ENCODE measurements at places on chromosomes 11 and 22.

DNA sequence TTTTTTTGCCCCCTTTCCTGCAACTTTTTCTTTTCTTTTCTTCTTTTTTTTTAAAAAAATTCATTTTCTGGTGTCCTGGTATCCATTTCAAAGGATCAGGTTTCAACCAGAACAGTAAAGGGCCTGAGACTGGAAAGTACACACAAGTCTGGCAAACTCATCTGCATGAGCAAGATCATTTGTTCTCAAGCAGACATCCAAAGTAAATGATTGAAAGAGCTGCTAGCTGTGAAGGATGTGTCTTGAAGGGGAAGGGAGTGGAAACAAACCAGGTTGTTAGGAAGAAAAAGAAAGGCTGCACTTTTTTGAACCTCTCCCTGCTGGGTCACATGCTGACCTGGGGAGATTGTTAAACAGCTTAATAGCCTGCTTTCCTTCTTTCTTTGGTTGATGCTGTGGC, 5.3 kb downstream of the YAP1 start:
- no peak for DNase-seq

GRCh38 chr11:75248924-75249256, 8.3 kb downstream of the TPBGL start:
- DNase-seq = no peak

DNA sequence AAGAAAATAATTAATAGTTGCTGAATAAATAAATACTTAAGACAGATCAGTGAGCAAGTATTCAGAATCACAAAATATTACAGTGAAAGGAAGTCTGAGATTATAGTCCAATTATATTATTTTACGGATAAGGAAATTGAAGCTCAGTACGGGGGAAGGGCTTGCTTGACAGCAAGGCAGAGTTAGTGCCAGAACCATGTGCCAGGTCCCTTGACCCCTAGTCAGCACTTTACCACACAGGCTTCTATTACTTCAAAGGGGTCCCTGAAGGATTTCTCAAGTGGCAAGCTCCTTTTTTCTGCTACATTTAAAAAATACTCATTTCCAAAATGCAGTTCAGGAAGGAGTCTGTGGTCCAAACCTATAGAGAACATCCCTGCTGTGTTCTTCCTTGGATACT, 85.3 kb downstream of the CLPB start:
- no peak for DNase-seq

GRCh38 chr22:28379951-28380350, 299.7 kb downstream of the TTC28 start:
- no peak for DNase-seq

DNA sequence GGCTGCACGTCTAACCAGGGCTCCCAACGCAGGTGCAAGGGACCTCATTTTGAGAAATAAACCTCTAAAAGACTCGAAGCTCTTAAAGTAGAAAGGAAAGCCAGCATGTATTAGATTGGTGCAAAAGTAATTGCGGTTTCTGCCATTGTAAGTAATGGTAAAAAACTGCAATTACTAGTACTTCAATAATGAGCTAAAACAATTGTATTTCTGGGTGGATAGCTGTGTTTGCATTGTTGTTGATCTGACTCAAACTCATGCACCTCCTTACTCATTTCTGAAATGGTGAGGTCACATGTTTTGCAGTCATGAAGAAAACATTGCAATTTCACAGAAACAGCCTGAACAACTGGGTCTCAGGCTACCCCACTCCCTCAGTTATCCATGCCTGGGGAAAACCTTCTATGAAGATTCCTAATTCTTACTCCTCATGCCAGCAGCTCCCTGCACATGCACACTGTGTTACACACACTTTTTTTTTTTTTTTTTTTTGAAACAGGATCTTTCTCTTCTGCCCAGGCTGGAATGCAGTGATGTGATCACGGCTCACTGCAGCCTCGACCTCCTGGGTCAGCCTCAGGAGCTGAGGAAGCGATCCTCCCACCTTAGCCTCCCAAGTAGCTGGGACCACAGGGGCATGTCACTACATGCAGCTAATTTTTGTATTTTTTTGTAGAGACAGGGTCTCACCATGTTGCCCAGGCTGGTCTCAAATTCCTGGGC, 24.6 kb downstream of the VWCE start:
- no peak for DNase-seq

- no peak for DNase-seq
These were observed 350.1 kb upstream of the C11orf87 start for GRCh38 chr11:109071712-109072524.

DNA sequence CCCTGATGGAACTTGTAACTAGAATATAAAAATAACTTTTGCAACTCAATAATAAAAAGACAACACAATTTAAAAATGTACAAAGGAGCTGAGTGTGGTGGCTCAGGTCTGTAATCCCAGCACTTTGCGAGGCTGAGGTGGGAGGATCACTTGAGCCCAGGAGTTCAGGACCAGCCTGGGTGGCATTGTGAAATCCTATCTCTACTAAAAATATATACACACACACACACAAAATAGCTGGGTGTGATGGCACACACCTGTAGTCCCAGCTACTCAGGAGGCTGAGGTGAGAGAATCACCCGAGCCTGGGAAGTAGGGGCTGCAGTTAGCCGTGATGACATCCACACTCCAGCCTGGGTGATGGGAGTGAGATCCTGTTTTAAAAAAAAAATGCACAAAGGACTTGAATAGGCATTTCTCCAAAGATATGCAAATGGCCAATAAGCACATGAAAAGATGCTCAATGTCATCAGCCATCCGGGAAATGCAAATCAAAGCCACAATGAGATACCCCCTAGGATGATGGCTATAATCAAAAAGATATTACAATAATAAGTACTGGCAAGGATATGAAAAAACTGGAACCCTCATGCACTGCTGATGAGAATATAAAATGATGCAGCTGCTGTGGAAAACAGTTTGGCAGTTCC, 59.8 kb upstream of the SEPTIN5 start:
- no peak for DNase-seq

DNA sequence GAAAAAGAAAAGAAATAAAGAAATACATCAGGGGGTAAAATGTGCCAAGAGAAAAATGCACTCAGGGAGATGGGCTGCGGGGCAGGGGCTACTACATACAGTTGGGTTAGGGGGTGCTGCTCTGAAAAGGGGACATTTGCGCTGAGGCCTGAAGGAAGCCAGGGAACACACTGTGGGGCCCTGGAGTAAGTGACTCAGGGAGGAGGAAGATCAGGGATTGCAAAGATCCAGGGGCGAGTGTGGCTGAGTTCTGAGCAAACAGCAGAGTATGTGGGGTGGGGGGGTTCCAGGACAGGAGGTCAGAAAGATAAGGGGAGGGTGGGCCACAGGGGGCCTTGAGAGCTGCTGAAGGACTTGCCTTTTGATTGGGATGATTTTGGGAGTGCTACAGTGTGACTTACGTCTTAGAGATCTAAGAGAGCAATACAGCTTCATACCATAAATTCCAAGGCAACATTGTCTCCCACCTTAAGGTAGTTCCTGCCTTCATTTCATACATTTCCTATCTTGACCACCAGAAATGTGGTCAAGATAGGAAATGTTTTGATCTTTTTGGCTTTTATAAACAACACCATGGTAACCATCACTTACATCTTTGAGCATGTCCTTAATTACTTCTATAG, 5.8 kb downstream of the A4GALT start:
- no peak for DNase-seq

DNA sequence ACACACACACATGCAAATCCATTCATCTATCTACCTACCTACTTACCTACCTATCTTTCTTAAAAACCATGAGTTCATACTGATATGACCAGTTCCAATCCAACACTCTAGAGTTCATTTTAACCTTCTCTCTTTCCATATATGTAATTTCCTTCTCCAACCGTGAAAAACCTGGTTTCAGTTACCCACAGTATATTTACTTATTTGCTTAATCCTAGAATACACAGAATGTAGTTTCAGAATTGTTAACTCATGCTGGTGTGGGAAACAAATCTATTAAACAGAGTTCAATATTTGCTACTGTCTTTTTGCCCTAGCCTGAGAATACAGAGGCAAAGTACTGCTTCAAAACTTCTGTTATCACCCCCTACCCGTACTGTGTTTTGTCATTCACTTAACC, 101.3 kb downstream of the RRM1 start:
- DNase-seq = no peak

- DNase-seq = no peak
These were observed 235.2 kb upstream of the B3GAT1 start for GRCh38 chr11:134647066-134647743.

GRCh38 chr11:125344846-125345420, 151.1 kb downstream of the FEZ1 start:
- DNase-seq = no peak

DNA sequence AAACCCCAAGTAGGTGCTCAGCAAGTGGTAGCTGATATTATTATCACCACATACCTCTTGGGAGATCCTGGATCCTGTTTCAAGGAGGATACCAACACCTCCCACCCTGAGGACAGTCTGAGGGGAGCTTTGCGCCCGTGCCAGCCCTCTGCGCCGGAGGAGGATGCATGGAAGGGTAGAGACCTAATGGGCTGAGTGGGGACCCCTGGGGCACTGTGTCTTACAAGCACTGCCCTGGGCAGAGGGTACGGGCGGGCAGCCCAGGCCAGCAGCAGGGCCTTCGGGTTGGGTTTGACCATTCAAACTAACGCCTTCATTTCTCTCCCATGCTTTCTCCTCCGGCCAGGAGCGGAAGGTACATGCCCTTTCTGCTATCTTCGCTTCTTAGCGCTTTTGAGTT, 26.3 kb downstream of the MYBPC3 start:
- DNase-seq = no peak

DNA sequence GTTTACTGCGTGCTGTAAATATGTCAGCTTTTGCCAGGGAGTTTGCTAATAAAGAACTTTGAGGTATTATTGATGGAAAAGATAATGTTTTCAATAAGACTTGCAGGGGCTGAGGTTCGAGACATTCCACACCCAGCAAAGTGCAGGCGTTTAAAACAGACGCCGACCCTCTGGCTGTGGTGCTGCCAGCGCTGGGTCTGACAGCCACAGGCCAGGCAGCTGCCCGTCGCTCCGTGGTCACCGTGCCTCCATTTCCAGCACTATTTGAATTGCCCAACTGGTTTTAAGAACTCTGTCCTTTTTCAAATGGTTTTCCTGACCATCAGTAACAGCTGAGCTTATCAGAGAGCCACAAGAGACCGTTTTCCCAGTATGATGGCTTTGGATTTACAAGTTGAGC, 28.1 kb upstream of the ALX4 start:
- no peak for DNase-seq

DNA sequence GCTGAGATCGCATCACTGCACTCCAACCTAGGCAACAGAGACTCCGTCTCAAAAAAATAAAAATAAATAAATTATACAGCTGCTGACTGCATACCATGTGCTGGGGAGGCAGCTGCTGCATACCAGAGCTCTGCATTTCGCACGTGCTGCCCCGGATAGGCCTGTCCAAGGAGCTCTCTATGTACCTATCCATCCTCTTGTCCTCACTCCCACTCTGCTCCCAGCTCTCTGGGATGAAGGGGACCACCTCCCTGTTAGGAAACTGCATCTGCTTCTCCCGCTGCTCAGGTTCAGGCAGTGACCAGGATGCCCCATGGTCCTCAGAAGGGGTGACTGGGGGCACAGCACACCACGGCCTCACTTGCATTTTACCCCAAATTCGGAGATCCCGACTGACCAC, 302.3 kb downstream of the BRD1 start:
- DNase-seq = no peak

DNA sequence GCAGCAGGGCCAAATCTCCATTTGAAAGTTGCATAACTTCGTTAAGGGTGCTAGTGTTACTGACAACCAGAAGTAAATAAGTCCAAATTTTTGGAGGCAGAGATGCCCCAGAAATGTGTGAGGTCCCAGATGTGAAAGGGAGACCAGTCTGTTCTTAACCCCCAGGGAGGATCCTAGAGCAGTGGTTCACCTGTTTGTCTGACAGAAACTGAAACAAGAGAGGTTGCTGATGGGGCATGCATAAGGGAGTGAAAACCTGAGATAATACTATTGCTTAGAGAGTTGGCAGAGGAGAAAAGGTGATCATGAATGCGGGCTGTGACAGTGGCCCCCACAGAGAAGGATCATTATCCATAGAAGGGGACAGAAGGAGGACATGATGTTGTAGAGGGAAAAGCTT, 3.8 kb downstream of the CBLIF start:
- no peak for DNase-seq

- no peak for DNase-seq
These were observed 1.1 kb upstream of the NELL1 start for GRCh38 chr11:20668131-20668809.

DNA sequence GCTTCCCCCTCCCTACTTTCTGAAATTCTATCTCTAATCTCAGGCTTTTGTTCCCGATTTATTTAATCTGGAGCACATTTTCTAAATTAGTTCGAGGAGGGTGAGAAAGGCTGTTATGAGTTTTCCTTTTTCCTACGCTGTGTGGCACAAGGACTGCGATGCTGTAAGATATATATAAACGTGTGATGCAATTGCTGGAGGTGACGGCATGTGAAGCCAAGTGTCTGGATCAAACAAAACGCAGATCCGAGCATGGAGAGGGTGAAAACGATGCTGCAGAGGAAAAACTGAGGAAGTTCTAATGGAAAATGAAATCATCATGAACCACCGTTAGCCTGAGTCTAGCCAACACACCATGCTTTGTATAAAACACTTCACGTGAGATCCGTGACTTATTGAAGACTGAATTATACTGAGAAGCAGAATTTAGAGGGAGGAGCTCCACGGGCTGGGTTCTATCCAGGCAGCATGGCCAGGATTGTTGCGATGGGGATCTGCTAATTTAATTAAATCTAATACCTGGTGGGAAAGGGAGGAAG, 4.4 kb downstream of the PKNOX2 start:
- DNase-seq = no peak

DNA sequence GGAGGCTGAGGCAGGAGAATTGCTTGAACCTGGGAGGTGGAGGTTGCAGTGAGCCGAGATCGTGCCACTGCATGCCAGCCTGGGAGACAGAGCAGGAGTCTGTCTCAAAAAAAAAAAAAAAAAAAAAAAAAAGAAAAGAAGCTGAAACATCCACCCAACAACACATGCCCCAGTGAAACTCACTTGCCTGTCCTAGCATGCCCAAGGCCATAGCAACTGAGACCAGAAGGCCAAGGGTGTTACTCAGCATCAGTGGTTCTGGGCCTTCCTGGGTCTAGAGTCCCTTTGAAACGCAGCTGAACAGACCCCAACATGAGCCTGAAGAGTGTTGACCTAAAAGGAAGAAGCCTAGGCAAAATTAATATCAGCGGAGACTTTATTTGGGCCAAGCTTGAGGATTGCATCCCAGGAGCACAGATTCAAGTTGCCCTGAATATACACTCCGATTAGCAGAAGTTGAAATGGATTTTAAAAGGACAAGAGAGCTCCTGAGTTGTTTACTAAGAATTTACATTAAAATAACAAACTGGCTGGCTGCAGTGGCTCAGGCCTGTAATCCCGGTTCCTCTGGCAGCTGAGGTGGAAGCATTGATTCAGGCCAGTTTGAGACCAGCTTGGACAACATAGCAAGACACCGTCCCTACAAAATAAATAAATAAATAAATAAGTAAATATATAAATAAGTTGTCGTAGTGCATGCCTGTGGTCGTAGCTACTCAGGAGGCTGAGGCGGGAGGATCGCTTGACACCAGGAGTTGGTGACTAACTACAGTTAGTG, 7.0 kb downstream of the PRDX5 start:
- DNase-seq = no peak

Measured in CD4-positive, CD25-positive, alpha-beta regulatory T cell (primary cell).